ENCODE measurements at places on chromosomes 7 and 10.

DNA sequence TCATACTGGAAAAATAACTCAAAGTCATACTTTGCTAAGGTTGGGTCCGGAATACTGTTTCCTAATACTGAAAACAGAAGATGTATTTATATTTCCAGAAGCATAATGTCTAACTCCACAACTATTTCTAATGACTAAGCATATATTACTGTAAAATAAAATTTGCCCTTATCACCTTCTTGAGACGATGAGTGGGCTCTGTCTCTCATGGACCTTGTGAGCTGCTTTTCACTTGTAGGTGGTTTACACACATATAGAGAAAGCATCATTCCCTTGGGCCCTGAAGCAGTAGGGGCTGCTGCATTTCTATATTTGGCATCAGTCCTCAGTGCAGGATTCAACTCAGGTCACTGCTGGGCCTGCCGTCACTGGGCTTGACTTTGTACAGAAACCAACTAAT lies 10.7 kb upstream of the FAM13C start:
- no peak for DNase-seq

DNA sequence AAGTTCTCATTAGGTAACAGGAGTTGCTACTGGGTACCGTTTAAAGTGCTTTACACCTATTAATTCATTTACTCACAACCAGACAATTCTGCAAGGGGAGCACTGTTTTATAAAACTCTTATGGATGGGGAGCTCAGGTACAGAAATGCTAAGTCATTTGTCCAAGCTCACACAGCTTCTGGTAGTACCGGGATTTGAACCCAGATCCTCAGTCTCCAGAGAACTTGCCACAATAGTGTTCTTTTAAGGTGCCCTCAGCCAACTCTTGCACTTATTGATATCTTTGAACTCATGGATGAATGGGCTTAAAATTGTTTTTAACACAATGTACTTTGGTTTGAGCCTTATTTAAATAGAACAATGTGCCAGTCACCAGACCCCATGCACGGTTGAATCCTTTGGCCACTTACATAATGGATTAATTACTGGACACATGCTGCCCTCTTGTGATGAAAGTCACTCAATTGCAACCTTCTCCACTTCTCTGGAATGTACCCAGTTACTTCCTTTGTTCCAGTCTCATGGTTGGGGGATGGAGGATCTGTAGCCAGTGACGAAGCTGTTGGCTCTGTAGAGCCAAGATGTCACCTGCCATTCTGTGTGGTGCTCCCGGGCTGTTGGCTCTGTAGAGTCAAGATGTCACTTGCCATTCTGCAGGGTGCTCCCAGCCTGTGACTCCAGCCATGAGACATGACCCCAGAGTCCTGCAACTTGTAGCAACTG lies 65.6 kb downstream of the NOD1 start:
- no peak for DNase-seq

- no peak for DNase-seq
Observed at GRCh38 chr10:42934351-42934811, 142.5 kb upstream of the RET start.

DNA sequence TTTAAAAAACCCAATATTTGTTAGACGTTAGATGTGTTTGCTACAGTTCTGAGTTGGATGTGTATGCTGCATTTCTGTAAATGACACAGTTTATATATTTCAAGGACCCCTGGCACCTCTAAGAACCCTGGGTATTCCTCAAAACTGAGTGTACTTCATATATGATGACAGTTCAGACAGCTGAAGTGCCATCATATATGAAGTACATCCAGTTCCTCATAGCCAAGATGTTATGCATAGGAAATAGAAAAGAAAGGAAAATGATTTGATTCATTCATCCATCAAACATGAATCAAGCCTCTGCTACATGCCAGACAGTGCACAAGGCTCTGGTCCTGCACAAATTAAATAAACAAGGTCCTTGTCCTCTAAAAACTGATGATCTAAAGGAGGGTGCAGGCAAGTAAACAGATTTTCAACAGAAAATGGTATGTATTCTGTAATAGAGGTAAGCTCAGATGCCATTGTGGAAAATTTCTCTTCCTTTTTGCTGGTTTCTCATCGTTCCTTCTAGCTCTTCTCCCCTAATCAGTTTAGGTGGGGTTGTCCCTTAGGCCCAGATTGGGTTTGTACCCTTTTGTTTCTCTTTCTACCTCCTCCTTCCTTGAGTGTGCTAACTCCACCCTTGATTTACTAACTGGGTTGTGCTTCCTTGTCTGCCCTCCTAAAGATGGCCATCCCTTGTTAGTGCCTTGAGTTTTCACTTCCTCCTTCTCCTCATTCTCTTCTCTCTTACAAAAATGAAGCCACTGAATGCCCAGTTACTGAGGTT lies 25.3 kb upstream of the SMIM30 start:
- no peak for DNase-seq

DNA sequence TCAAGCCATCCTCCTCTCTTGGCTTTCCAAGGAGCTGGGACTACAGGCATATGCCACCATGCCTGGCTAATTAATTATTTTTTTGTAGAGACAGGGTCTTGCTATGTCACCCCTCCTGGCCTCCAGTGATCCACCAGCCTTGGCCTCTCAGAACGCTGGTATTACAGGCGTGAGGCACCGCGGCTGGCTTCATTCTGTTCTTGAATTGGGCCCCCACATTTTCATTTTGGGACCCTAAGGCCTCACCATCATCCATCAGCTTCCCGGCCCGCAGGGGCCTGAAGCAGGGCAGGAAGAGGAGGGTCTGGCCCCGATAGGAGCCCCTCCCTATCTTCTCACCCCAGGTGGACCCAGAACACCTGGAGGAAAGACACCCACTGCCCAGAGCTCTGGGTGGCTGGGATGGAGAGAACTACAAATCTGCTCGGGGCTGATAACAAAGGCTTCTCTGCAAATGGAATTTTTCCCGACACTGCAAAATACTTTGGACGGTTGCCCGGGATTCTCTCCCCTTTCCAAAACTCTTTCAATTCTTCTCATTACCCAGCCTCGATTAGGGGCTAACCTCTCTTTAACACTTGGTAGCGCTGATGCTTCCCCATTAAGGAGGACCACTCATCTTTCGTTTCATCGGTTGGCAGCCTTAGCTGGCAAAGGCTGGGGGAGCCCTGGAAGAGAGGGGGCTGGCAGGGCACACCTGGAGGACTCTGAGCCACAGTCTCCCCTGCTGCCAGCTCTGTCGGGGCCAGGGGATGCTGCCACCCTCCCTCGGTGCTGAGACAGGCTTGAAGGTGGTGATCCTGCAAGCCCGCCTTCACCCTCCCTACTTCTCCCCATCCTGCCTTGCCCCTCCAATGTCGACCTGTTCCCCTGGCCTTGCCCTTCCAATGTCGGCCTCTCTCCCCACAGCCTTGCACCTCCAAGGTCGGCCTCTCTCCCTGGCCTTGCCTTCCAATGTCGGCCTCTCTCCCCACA lies 81.0 kb upstream of the GNA12 start:
- no peak for DNase-seq

GRCh38 chr7:39357648-39358047 lies 208.6 kb upstream of the YAE1 start:
- no peak for DNase-seq

GRCh38 chr10:43396061-43396927 lies 12.7 kb downstream of the HNRNPF start:
- peak; percentile 54 for DNase-seq
